PC-3 (cell line): ENCODE measurements at places on chromosomes 1 and 21.

DNA sequence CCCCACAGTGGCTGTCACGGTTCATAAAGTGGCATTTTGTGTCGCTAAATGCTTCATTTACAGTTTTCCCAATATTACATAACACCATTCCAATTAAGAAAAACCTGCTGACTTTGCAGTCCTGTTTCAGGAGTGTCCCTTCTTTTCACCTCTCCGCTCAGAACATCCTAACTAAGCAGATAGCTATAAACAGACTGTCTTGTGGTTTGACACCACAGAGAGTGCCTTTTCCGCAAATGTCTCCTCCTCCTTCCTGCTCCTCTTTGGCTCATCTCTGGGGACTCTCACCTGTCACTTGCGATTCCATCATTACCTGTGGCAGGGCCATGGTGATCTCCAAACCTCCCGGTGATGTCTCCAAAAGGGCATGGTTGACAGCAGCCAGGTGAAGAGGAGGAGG is 119.0 kb downstream of the CNIH3 start:
- DNase-seq, result no peak

GRCh38 chr1:52296345-52296744 is 69.7 kb downstream of the CC2D1B start:
- DNase-seq, result peak; percentile 76

GRCh38 chr21:45401916-45402900 is 2.8 kb upstream of the COL18A1 start:
- no peak for DNase-seq

- no peak for DNase-seq
Observed at GRCh38 chr1:19254416-19254815, 2.8 kb downstream of the MRTO4 start.

DNA sequence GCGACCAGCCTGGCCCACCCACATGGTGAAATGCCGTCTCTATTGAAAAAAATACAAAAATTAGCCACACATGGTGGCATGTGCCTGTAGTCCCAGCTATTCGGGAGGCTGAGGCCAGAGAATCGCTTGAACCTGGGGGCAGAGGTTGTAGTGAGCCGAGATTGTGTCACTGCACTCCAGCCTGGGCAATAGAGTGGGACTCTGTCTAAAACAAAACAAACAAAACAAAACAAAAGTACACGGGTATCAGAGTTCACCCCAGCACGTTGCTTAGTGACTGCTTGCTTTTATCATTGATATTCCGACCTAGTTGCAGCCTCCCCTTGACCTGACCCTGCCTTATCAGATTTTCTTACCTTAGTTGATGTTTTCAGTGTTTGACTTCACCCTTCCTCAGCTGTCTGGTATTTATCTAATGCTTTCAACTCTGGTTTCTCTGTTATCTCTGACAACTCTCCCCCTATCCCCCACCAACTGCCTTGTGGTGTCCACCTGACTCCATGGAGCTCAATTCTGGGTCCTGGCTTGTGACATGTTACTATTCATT is 5.1 kb downstream of the TLCD4 start:
- DNase-seq, result no peak

- DNase-seq, result no peak
Observed at GRCh38 chr1:168328731-168329364, 48.2 kb downstream of the TBX19 start.

- no peak for DNase-seq
Observed at GRCh38 chr1:247273013-247273412, 17.1 kb downstream of the VN1R5 start.

- DNase-seq, result no peak
Observed at GRCh38 chr1:183920651-183921050, 115.7 kb downstream of the RGL1 start.

GRCh38 chr1:27555700-27556424 is 48.1 kb downstream of the AHDC1 start:
- DNase-seq, result no peak

GRCh38 chr1:67630438-67631045 is 54.5 kb upstream of the GADD45A start:
- DNase-seq, result peak; percentile 69

DNA sequence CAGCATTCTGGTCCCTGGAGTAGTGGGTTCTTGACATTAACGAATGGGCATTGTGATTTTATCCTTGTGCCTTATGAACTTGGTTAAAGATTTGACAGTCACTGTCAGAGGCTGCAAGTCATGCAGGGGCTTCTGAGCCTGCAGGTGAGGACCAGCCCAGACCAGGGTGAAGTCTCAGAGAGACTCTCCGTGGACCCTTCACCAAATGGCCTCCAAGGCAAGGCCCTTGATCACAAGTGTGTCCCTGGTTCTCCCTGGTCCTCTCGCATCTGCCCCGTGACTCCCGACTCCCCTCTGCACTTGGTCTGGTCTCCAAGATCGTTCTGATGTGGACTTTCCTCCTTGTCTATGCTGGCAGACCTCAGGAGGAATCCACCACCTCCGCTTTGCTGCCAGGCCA is 476.5 kb upstream of the VAMP3 start:
- no peak for DNase-seq

GRCh38 chr1:240091614-240092300 is at the start of gene FMN2:
TSS of gene FMN2 (plus strand) at chr1:240091883. CDS start at chr1:240092110, 227 bp downstream.
- DNase-seq, result peak; percentile 75

DNA sequence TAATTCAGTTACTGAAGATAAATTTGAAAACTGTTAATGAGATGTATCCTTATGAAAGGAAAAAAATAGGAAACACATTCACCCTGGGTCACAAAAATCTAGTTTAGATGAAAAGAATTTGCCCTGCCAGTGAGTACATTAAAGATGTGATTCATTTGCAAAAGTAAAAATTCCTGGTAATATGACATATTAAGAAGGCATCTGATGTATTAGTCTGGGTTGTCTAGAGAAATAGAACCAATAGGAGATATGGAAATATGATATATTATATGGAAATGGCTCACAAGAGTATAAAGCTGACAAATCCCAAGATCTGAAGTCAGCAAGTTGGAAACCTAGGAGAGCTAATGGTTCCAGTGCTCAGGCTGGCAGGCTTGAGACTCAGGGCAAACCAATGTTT is 153.8 kb downstream of the MRPL39 start:
- DNase-seq, result peak; percentile 26

DNA sequence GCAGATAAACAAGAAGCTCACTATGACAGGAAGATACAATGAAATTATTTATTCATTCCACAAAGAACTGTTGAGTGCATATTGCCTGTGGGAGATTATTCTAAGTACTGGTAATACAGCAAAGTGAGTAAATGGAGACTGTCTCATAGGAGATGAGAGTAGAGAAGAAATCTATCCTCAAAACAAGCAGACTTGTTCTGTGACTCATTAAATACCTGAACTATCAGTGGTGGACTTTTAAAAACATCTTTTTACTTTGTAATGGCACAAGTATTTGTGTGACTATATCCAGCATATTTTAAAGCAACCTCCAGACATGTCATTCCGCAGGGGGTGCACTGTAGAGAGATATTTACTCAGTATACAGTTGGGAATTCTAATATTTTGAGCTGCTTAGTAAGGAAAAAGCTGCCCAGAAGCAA is 259.2 kb downstream of the FMN2 start:
- peak; percentile 74 for DNase-seq

DNA sequence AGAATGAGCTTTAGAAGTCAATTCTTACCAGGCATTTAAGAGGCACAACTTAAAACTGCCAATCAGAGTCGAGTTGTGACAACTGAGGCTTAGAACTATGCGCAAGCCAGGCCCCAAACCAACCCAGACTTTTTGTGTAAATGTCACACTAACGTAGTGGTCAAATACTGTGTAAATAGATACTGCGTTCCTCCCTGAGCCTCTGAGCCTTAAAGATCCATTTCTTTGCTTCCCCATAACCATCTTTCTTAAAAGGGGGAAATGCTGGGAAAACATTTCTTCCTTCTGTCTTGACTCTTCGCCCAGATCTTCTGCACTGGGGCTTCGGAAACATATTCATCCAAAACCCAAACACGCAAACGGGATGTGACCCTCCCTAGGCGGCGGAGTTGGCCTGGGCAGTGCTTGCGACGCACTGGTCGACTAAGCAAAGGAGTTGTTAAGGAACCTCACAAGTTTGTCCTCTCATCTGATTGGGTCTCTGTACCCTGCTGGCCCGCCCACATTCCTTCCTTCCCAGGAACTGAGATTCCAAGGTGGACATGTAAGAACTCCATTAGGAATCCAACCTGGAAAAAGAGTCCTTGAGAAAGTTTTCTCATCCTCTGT is 2.6 kb downstream of the ADAMTS5 start:
- DNase-seq, result no peak

DNA sequence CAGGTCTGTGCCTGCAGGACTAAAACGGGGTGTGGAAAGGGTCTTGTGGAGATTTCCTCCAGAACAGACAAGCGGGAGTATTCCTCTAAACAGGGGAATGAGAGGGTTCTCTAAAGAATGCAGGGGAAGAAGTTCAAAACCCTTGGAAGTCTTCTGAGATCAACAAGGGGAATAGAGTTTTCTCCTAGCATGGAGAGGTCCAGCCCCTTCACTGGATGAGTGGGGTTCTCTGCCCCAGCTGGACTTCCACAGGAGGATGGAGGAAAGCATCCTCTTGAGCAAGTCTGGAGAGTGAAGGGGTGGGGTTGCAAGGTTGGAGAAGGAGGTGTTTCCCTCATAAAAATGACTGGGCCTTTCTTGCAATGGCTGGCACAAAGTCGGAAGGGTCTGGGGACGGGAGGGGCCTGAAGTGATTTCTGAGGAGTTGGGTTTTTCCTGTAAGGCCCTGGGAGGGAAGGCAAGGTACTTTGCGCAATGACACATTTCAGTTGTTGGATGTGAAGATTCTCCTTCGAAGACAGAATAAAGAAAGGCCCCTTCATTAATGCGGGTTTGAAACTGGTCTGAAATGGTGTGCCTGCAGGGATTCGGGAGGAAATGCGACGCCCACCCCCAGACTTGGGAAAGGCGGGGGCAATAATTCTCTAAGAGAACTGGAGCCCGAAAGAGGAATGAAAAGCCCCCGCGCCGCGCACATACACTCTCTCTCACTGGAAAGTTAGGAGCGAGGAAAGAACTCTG is 884 bp downstream of the SPATA6 start:
- no peak for DNase-seq

GRCh38 chr21:46017148-46017547 is 35.6 kb downstream of the COL6A1 start:
- no peak for DNase-seq

DNA sequence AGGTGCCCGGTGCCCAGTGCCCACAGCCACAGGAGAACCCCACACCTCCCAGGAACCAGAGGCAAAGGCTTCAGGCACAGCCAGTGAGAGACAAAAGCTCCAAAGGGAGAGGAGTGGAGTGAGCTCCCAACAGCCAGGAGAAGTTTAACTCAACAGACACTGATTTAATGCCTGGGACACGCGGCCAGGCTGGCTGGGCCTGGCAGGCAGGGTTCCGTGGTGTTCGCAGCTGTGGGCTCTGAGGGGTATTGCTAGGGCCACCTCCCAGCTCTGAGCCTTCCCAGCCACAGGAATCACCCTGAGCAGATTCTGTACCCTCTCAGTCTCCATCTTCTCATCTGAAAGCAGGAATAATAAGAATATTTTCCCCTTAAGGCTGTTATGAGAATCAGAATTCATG is 222.5 kb downstream of the NPHP4 start:
- DNase-seq, result no peak

GRCh38 chr1:86423873-86424272 is at the start of gene CLCA2:
TSS of gene CLCA2 (plus strand) at chr1:86424171. CDS start at chr1:86424248, 77 bp downstream.
- no peak for DNase-seq

DNA sequence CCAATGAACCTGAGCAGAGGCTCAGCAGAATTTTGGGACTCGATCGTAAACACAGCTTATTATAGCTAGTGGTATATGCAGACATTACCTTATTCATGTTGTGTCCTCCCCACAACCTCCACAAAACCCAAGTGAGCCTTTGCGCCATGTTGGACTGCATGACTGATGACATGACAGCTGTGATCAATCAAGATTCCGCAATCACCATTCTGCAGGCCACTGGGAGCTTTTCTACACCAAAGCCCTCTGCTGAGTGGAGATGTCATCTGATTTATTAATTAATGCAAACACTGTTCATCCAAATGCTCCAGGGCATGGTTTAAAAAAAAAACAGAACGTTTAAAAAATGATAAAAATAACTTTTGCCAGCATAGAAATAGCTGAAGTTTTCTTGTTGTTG is 7.9 kb upstream of the SRP9 start:
- no peak for DNase-seq

DNA sequence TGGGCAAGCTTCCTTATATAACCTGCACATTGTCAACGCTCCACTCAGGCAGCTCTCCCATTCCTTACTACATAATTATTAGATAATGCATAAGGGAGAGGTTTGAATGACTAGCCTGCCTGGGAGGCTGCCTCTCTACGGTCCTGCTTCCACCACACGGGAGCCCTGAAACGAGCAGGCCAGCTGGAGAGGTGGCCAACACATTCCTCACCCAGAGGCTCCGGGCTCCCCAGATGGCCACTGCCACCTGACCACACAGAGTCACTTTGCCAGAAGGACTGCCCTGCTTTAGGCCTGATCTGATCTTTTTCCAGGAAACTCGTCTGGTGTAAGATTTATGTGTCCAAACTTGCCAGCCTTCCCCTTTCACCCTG is 27.9 kb downstream of the HIVEP3 start:
- DNase-seq, result no peak

- DNase-seq, result no peak
Observed at GRCh38 chr1:14263225-14263624, 335.3 kb upstream of the KAZN start.

DNA sequence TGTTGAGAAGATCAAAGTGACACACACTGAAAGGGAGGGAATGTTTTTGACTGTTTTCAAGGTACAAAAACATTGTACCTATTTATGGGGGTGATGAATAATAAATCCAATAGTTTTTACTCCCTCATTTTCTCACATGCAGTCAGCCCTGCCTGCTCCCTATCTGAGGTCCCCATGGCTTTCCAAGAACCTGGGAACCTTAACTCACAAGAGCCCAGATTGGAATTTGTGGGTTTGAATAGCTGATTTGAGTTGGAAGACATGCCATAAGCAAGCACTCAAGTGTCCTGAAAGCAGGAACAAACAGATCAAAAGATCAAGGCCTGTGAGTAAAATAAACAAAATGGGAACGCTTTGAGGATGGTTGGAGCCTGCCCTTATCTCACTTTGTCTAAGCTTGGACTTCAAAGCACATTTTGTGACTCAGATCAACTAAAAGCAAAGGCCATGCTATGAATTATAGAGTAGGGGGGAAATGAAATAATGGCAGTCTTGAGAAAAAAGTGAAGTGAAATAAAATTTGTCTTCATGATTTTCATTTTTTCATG is 136.6 kb downstream of the LYPLAL1 start:
- DNase-seq, result peak; percentile 22

GRCh38 chr21:46060596-46061061 is 37.3 kb upstream of the COL6A2 start:
- peak; percentile 99 for DNase-seq

DNA sequence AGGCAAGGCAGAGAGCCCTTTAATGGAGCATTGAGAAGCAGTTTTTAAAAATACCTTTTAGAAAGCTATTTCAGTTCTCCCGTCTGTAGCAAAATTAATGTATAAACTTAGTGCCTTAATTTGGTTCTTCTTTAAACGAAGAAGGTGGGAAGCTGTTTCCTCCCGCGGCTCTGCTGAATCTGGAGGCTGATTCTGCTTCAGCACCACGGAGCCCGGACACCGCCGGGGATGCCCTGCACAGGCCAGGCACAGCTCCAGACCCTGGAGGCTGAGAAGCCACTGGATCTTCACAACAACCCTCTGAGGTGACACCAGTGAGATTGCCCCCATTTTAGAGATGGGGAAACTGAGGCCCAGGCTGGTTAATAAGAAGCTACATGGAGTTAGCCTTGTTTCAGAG is 175.8 kb upstream of the VAMP3 start:
- no peak for DNase-seq

GRCh38 chr1:212987702-212988322 is 27.9 kb downstream of the ANGEL2 start:
- DNase-seq, result peak; percentile 69

- no peak for DNase-seq
Observed at GRCh38 chr21:43916076-43916475, 51.1 kb downstream of the AGPAT3 start.
